ENCODE measurements at places on chromosomes 2 and 18.

DNA sequence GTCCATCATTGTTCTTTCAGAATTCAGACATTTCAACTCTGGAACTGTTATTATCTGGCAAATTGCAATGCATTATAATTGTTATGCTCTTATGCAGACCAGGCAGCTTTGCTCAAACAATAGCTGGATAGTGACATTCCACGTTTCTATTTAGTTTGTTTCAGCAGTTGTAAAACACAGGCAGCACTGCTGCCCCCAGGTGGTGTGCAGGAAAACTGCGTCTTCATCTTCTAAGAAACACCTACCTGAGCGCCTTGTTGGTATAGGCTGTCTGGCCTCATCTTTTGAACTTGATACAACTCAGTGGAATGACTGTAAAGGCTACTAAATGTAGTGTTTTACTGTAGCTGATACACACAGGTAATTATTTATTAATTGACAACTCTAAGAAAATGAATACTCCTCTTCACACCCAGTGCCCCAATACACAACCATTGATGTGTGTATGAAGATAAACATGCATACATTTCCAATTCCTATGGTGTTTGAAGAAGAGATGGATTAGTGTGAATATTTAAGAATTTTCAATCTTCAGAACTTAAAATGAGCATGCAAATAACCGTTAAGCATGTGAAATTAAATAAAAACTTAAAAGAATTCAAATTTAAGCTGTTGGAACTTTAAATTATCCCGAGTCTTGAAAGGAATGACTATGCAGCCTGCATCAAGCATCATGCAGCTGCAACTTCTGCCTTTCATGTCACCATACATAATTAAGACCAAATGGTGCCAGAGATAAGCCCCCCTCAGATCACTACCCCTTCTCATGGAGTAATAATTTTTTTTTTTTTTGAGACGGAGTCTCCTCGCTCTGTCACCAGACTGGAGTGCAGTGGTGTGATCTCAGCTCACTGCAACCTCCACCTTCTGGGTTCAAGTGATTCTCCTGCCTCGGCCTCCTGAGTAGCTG lies 85.6 kb downstream of the CD8B2 start:
- DNase-seq, result no peak

GRCh38 chr2:23418056-23418455 lies 33.1 kb downstream of the KLHL29 start:
- DNase-seq, result no peak

- DNase-seq, result no peak
Measured at GRCh38 chr18:9774150-9774549, 66.0 kb downstream of the RAB31 start.

GRCh38 chr18:42706029-42706608 lies 409.4 kb downstream of the RIT2 start:
- DNase-seq, result no peak

Data from activated CD4-positive, alpha-beta T cell treated with anti-CD3 and anti-CD28 coated beads, Interleukin-2, amount 10 ng/mL, durations not matched to agents 7 days and 5 days (primary cell).